ENCODE measurements at places on chromosomes 7 and 10.

DNA sequence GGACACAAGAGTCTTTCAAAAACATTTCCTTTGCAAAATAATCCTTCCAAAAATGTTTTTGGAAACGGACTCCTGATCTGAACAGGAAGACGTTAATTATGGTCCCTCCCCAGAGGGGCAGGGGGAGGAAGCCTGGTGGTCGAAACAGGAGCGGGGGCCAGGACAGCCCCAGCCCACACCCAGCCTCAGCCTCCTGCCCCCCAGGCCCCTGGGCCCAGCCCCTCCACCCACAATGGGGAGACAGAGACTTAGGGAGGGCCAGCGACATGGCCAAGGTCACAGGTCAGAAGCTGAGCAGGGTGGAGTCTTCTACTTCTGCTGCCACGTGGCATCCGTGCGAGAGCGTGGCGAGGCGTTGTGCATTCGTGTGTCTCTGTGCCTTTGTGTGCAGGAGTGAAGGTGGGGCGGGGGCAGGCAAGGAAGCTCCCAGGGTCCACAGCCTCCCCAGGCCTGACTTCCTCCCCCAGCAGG is 14.0 kb upstream of the GRIFIN start:
- DNase-seq, result no peak

- DNase-seq, result no peak
These were observed 60.0 kb downstream of the POLR1F start for GRCh38 chr7:19648791-19649190.

- no peak for DNase-seq
These were observed 13.9 kb downstream of the TUBAL3 start for GRCh38 chr10:5390607-5391205.

DNA sequence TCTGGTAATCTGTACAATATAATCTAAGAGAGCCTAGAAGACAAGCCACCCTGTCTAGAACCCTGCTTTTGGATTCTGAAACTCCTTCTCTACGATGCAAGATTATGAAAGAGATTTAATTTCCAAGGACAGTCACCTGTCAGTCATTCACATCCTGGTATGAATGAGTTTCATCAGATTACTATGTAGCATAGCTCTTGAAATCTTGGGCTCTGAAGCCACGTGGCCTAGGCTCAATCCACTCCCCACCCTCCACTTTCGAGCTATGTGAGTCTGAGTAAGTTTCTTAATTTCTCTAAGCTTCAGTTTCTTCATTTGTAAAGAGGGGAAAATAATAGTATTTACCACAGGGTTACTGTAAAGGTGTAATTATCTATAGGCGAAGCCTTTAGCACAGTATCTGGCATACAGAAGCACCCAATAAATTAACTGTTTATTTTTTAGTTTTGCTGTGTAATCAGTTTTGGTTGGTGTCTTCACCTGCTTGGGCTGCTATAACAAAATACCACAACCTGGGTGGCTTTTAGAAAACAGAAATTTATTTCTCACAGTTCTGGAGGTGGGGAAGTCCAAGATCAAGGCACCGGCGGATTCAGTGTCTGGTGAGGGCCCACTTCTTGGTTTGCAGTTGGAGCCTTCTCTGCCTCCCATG is 71.3 kb downstream of the MYOF start:
- no peak for DNase-seq

DNA sequence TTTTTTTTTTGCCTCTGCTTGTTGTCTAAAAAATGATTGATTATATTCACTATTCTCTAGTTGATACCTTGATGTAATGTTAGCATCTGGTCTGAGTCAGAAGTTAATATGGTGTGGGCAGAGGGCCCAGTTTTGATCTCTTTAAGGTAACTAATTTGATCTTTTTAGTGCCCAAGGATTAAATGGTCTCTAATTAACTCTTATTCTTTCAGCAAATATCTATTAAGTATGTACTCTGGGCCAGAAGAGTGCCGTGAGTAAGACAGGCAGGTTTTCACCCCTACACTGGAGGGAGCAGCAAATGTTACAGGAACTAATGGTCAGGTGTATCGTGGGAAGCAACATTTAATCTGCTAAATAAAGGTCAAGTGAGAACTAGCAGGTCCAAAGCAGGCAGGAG is 144.6 kb upstream of the COL1A2 start:
- DNase-seq, result no peak

DNA sequence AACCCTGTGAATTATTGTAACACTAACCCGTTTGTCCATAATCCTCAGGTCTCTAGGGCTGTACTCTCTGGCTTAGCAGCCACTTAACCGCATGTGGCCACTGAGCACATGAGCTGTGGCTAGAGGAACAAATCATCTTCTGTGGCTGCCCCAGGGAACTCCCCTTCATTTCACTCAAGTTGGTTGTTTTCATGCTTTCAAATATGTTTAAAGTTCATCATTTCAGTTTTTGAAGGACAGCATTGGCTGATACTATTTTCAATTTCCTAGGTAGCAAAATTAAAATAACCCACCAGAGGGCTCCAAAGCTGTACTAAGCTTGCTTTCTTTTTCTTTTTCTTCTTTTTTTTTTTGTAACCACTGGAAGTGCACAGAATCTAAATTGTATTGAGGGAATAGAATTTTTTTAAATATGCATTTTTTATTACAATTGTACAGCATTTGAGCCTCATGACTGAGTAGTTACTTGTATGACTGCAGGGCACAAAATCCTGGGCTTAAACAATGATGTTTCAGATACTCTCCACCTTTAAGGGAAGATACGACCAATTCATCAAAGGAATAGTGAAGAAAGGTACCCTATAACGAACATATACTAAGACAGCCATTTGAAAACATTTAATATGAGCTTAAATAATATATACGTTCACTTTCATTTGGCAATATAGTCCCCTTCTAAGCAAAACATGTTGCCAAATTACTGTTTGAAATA is 38.6 kb downstream of the MRC1 start:
- peak; percentile 51 for DNase-seq

GRCh38 chr10:46287846-46288477 is 1.2 kb downstream of the ANTXRL start:
- no peak for DNase-seq

GRCh38 chr7:115914951-115915350 is 115.6 kb downstream of the TFEC start:
- no peak for DNase-seq

DNA sequence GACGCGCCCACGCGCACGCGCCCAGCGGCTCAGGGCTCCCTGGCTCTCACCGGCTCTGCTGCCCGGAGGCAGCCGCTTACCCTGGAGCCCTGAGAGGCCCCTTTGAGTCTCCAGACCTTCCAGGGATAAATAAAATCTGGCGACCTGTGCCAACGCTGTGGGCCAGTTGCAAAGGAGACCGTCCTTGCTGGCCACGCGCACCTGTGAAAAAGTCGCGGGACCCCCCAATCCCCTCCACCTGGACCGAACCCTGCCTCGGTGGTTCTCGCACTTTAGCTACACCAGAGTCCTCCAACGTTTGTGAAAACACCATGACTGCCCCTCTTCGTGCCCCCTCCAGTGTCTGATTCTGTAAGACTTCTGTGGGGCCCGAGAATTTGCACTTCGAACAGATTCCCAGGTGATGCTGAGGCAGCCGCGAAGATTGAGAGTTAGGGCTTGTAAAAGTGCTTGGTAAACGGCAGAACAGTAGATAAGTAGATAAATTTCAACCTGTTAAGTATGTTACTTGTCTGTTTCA is 102.4 kb upstream of the SVIL start:
- DNase-seq, result no peak

- peak; percentile 55 for DNase-seq
These were observed 401.9 kb downstream of the TNS3 start for GRCh38 chr7:47179812-47180515.

GRCh38 chr10:8778713-8779112 is 724.2 kb downstream of the GATA3 start:
- no peak for DNase-seq

DNA sequence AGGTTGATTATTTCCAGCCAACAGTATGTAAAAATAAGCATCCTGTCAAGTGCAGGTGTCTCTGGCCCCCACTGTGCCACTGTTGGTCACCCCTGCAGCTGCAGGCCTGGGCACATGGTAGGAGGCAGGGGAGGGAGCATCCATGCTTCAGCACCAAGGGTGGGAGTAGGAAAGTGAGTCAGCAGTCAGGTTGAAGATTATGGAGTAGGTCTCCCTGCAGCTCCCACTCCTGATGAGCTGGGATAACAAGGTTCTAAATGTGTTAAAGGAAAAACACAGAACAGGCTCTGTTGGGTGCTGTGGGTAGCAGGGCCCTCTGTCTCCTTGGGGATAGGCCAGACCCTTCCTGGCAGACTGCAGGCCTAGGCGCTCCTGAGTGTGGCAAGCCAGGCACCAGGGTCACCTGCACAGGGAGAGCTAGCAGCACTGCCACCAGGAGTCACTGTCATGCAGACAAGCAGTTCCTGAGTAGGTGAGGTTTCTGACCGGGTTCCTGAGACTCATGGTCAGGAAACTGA is 59.3 kb downstream of the NUDCD3 start:
- peak; percentile 16 for DNase-seq

DNA sequence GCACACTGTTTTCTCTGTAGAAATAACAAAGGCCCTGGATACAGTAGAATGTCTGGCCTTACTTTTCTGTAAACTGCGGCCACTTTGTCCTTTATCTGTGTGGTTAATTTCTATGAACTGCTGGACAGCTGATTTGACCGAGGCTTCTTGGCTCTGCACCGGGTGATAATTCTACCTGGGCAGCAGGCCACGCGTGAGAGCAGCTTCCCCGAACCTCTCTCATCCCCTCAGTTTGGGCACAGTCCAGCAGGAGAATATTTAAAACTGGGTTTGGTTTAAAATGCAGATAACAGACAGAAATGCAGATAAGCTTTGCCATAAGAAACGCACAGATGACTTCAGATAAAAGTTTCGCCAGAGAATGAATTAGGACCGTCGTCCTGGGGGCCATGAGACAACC is 81.0 kb downstream of the CELF2 start:
- DNase-seq, result no peak

GRCh38 chr10:57952741-57953140 is 315.0 kb downstream of the IPMK start:
- no peak for DNase-seq

DNA sequence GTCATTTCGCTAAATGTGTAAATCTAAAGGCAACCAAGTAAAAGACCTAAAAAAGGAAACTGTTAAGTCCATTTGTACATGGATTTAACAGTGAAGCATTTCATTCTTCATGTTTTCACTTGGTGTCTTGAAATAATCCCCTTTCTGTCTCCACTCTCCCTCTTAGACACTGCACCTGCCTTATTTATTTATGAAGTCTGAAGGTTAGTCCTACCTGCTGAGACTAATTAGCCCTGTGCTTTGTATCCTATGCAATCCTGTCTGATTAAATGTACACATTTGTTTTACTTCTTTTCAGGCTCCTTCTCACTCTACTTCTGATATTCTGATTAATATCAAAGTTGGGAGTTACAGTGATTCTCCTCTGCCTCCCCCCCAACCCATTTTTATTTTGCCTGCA is 1.9 kb upstream of the TCF7L2 start:
- DNase-seq, result no peak

All from lung microvascular endothelial cell (primary cell).